ENCODE measurements at places on chromosomes 7 and 10.

DNA sequence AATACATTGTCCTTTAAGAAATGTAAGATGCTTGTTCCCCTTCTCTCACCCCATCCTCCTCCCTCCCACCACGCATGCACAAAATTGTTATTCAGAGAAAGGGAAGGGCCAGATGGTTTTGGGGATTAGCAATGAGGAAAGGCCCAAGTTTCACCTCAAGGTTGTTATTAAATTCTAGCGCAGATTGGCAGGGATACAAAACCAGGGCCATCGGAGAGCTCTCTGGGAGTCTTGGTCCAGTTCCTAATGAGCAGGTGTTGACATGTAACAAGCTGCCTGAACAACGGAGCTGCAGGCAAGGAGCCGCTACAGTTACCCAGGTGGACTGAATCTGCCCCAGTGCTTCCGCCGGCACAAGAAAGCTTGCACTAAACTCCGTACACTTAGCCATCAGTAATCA, 9.7 kb upstream of the ANK3 start:
- DNase-seq = no peak

GRCh38 chr10:128579280-128579865, 453.1 kb upstream of the MKI67 start:
- DNase-seq = no peak

DNA sequence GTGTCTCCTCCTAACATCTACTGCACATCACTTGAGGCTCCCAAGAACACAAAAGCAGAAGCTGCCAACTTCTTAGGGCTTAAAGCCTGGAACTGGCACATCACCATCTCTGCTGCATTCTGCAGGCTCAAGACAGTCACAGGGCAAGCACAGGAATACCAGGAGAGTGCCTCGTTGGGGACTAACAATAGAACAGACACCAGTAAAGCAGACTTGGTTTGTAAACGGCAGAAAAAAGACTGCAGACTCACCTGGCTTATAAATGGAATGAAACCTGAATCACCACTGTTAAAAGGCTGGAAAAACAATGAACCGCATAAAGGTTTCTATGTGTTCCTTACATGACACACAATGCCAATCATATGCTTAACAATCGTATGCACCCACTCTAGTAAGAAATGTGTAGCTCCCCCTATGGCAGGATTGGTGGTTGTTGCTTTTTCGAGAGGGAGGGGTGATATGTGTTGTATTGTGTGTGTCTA, 12.8 kb downstream of the RHEB start:
- no peak for DNase-seq

DNA sequence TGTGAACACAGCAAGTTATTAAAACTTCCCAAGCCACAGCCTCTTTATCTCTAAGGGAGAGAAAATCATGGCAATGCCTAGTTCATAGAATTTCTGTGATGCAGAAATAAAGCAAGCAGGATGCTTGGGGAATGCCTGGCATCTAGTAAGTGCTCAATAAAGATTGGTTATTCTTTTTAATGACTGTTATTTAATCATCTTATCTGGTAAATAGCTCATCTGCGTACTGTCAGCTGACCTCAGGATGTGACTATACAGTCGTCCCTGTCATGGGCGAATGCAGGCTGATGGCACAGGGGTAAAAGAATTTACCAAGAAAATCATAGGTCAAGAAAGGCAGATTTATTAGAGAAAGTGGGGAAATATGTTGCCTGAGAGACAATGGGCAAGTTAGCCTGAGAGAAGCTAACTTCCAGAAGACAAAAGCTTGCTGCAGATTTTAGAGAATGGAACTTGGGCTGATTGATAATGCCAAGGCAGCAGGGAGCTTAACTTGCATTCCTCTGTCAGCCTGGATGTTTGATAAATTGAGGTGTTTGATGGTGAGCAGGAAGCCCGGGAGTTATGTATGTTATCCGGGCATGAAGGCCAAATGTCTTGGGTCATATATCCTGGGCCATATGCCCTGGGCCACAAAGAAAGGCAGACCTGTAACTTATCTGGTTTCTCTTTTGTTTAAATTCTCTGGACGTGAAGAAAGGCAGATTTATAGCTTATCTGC, 126.0 kb downstream of the KCNMA1 start:
- no peak for DNase-seq

- no peak for DNase-seq
Observed at GRCh38 chr7:333393-333764, 43.4 kb downstream of the FOXL3 start.

- no peak for DNase-seq
Observed at GRCh38 chr7:128115336-128115820, 84.1 kb upstream of the LRRC4 start.

GRCh38 chr10:104336821-104337467, 1.3 kb downstream of the ITPRIP start:
- DNase-seq = no peak

DNA sequence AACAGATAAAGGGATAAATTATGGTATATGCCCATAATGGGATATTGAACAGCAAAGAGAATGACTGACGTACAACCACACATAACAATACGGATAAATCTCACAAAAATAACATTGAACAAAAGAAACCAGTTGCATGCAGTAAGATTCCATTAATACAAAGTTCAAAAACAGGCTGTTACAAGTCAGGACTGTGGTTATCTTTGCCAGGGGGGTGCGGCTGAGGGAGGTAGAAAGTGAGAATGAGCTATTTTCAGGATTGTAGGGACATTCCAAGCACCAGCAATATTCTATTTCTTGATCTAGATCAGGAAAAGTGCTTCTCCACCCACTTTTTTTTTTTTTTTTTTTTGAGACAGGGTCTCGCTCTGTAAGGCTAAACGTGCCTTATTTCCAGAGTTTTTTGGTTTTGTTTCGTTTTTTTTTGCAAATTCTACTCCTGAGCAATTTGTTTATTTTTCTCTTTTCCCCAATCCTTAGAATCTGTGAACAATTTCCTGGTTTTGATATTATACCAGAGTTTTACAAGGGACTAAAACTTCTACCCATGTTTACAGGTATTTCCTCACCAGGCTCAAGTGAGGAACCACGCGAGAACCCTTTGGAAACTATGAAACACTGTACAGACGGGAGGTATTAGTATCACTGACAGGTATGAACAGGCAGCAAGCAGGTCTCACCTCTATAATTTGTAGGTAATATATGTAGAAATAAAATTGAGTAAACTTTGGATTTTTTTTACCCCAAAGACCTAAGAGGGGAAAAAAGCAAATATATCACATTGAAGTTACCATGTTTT, 9.9 kb downstream of the SMURF1 start:
- DNase-seq = no peak
